ENCODE measurements at places on chromosomes 2 and 18. TPM values are rescaled to one million over a fixed set of nuclear protein-coding genes. Genes with fewer than 3 reads are reported as not detected.

Gene C2orf81
- total RNA-seq: 1.1 TPM

Gene MOGAT1
- total RNA-seq: not detected

Gene PRKD3
- 51.0 TPM for total RNA-seq

Gene LOXHD1
- total RNA-seq: 0.18 TPM

Gene DPP10
- total RNA-seq: 78.0 TPM

Gene HOXD9
- not detected for total RNA-seq

Gene CYS1
- 0.45 TPM for total RNA-seq

Gene MCEE
- total RNA-seq: 12.0 TPM

Gene C1GALT1C1L
- total RNA-seq: 0.27 TPM

Gene CD28
- 1.00 TPM for total RNA-seq

Gene SCYGR8
- total RNA-seq: not detected

Gene TEKT4
- total RNA-seq: 0.27 TPM

DNA sequence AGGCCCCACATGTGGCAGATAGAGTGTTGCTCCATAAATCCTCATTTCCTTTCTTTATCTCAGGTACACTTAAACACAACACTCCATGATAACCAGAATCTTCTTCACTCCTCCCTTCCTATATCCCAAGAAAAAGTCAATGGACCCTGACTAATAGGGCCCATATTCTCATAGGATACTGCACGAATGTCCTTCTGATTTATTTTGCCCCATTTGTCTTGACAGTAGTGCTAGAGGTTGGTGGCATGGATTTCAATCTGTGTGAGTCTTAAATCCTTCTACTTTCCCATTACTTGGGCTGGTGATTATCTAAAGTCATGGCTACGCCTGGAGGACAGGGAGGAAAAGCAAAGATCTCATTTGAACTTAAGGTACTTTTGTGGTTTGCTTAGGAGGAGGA is 156.0 kb downstream of the ACOXL start:
- no peak for DNase-seq

GRCh38 chr2:26216587-26216986 is 27.8 kb downstream of the HADHA start:
- no peak for DNase-seq

DNA sequence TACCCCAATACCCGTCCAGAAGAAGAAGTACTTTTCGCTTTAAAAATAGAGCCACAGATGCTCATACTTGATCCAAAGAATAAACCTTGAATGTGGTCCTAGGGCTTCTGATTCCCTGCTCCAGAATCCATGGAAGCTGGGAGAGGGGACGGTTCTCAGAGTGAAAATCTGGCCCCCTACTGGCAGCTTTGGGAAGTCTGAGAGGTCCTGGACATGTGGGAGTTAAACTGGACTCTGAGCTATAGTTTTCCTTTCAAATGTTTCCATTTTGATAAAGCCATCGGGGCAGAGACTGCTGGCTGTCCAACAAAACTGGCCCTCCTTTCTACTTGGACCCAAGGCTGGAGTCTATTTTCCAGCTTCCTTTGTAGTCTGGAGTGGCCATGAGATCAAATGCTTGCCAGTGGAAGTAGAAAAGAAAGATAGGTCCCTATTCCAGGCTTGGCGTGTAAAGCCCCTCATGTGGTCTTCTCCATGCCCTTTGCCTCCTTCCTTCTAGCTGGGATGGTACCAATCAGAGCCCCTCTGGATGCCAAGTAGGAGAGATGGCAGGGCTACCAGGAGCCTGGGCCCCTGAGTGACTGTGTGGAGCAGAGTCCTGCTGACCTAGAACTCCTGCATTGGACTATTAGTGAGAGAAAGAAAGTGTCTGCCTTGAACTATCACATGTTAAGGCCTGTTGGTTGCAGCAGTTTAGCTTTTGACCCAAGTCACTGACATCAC is 37.7 kb upstream of the TBC1D8 start:
- no peak for DNase-seq

GRCh38 chr18:56907771-56908170 is 239.1 kb upstream of the BOD1L2 start:
- no peak for DNase-seq

DNA sequence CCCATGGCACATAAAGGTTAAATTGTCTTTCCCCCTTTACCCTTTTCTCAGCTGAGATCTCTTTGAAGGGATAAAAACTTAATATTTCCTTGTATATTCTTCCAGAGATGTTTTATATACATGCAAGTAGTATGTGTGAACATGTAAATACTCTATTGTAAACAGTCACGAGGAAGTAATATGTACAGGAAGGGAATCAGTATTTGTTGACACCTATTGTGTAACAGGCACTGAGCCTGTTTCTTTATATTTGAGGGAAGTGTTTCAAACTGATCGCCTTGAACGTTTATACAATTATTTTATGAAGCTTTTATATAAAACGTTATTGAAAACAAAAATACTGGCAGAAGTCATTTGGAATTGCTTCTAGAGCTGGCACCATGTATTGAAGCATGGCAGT is 13.2 kb downstream of the RALBP1 start:
- DNase-seq: no peak

GRCh38 chr18:21047126-21047525 is 64.5 kb downstream of the ROCK1 start:
- DNase-seq: no peak

DNA sequence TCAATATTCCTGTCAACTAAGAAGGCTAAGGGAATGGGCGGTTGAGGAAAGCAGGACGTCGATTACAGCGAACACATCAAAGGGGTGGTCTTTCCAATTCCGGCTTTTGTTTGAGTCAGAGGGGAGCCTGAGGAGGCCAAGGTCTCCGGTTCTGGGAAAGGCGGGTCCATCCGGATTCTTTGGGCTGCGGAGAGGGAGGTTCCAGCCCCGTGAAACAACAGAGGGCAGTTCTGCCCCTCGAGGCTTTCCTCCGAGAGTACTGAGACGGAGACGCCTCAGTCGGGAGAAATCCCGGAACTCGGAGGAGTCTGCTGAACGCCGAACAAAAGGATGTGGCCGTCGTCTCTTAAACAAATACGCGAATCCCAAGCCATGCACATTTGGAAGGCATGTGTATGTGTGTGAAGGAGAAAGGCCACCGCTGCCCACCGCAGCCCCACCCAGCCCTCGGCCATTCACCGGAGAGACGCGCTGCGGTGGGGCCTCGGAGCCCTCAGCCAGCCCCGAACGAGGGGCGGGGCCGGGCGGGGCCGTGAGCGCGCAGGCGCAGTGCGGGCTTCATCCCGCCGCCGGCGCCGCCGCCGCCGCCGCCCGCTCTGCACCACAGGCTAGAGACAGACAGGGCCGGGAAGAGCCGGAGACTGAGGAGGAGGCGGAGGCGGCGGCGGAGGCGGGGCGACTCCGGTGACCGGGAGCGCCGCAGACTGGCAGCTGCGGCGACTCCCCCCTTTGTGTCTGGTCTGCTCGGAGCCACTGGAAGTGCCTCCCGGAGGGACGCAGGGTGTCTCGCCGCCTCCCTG is at the start of gene BMPR2:
TSS of gene BMPR2 (plus strand) at position 719 of the 800 bp plus-strand sequence. CDS start 1,148 bp downstream, outside the sequence.
- peak; percentile 90 for DNase-seq

DNA sequence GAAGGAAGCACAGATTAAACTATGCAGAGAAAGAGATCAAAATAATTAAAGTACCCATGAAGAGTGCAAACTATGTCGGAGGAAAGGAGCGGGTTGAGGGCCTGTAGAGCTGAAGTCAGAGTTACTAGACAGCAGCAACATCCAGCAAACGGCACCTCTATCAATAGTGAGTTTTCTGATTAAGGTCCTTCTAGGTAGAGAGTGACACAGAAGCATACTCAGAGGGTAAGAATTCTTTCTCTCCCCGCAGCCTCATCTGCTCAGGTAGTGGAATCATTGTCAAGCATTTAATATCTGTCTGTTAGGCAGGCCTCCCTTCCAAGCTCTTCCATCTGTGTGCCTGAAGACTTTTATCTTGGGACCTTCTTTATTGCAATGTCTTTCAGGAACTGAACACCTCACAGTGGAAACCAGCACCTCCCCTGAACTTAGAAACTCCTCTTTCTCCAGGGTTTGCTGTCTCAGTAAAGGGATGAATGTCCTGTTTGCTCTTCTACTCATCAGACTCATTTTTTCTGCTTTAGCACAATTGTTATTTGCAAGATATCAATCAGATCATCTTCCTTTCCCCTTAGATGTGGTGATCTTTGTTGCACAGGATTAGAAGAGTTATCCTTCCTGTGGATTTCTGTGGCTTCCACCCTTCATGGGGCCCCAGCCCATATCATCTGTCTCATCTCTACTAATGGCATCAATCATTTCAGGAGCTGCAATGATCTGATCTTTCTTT is 28.8 kb downstream of the SP140 start:
- DNase-seq: no peak

DNA sequence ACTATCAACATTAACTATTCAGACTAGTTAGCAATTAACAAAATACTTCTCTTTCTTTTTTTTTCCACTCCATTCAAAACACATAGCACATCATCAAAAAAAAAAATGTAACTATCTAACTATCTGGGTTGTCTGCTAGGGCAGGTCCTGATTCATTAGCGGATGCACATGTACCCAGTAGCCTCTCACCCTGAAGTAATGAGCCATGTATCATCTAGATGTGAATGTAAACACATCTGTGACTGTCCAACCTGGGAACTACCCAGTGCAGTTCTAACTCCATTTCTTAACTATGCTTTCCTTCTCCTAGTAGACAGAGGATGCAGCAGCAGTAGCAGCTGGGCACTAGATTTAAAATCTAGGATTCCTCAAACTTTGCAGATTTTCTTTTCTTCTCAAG is 183.1 kb upstream of the PIK3C3 start:
- DNase-seq: no peak

DNA sequence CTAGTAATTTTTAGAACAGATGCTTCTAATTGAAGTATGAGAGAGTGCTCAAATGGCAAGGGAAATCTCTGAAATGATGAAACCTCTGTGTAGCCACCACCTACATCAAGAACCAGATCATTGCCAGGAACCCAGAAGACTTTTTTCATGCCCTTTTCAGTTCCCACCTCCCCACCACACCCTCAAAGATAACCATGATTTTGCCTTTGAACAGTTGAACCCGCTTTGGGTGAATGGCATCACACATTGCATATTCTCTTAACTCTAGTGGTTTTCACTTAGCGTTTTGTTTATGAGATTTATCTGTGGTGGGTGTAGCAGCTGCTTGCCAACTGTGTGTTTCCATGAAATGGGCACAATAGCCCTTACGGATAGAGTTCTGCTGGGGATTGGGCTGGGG is 142.9 kb upstream of the HDAC4 start:
- no peak for DNase-seq

GRCh38 chr2:24508878-24509277 is 17.8 kb downstream of the NCOA1 start:
- no peak for DNase-seq

- no peak for DNase-seq
These were observed 216.6 kb downstream of the SS18 start for GRCh38 chr18:25873833-25874232.

GRCh38 chr2:60906395-60906794 is 25.0 kb downstream of the REL start:
- DNase-seq: no peak

DNA sequence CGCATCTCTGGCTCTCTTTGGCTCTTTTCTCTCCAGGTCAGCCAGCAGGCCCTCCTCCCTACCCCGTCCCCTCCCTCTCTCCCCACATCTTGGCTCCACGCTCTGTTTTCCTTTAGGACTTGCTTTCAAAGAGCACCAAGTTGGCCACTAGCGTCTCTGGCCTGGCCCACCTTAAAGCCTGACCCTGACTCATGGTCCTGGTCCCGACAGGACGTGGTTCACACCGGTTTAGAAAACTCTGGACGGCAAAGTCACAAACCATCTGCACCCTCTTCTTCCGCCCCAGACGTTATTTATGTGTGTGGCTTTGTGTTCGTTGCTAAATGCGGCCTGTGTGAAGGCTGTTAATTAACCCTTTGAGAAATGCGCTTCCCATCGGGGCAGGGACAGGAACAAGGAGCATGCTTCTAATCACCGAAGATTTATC is 169.0 kb upstream of the HAAO start:
- DNase-seq: no peak

- no peak for DNase-seq
These were observed 207.0 kb upstream of the CCDC68 start for GRCh38 chr18:55166260-55166598.

DNA sequence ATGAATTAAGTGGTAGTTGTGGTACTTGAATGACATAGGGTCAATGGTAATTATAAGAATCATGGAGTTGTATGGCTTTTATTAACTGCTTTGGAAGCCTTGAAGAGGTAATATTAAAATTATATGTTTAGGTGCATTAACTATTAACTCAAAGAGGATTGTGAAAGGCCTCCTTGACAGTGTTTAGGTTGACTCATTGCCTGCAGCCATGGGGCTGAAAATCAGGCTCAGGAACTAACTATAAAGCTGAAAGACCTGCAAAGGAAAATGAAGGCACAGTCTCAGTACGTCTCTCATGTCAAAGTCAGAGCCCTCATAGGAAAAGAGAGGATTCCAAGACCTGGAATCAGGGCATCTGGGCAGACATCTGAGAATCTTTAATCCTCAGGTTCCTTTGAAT is 31.0 kb downstream of the CACNB4 start:
- no peak for DNase-seq

DNA sequence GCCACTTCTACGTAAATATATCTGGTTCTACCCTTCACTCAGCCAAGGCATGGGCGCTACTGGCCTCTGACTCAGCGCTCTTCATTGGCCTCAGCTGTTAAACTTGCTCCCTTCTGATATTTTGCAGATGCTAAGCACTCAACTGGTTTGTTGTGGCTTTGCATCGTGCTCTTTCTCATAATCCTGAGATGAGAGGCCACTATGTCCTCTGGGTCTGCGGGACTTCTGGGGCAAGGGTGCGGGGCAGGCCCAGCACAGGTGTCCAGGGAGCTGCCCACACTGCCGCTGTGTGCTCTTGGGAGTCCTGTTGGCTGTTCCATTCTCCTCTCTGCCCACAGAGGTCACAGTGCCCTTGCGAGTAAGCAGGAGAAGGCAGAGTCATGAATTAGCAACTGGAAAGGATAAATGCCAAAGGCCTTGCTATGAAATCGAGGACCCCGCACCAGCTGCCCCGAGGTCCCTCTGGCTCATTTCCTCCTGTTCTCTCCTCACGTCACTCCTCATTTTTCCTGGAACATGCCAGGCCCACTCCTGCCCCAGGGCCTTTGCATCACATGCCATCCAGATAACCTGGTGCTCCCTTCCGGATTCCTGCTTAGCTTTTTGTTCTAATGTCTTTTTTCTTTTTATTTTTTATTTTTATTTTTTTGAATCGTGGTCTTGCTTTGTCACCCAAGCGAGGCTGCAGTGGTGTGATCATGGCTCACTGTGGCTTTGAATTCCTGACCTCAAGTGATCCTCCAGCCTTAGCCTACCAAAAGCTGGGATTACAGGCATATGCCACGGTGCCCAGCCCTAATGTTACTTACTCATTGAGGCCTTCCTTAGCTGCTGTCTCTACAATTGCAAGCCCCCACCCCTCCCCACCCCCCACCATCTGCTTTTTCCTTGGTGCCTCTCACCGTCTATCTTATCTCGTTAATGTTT is 34.9 kb upstream of the MAT2A start:
- no peak for DNase-seq

GRCh38 chr2:85111819-85112281 is 21.3 kb upstream of the TCF7L1 start:
- DNase-seq: no peak

GRCh38 chr18:42525905-42526304 is 570.9 kb downstream of the PIK3C3 start:
- peak; percentile 10 for DNase-seq

- DNase-seq: no peak
These were observed 336.6 kb upstream of the SALL3 start for GRCh38 chr18:78643004-78643403.

GRCh38 chr2:216139884-216140283 is 30.7 kb downstream of the XRCC5 start:
- DNase-seq: no peak

Data from cerebellum (tissue), 4 donors.